ENCODE measurements at places on chromosomes 2 and 18.

GRCh38 chr2:8575038-8575833, 106.6 kb upstream of the ID2 start:
- H3K36me3 ChIP-seq = no peaks in the 10 kb centered on the region
- DNase-seq = peak; percentile 60
- H3K27ac ChIP-seq = no peak overlapping the region
- peak overlapping the region; percentile 29 for H3K4me3 ChIP-seq

DNA sequence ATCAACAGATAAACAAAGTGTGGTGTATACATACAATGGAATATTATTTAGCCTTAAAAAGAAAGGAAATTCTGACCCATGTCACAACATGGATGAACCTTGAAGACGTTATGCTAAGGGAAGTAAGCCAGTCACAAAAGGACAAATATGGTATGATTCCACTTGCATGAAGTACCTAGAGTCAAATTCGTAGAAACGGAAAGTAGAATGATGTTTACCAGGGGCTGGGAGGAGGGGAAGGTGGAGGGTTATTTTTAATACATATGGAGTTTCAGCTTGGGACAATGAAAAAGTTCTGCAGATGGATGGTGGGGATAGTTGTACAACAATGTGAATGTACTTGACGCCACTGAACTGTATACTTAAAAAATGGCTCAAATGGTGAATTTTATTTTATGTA, 3.3 kb upstream of the DES start:
- no peaks in the 10 kb centered on the region for H3K4me1 ChIP-seq
- no peak overlapping the region for H3K27ac ChIP-seq
- H3K27me3 ChIP-seq = no peaks in the 10 kb centered on the region
- no peak for DNase-seq

GRCh38 chr2:12326449-12327190, 390.1 kb upstream of the TRIB2 start:
- H3K27me3 ChIP-seq = no peaks in the 10 kb centered on the region
- no peak overlapping the region for H3K4me3 ChIP-seq
- no peaks in the 10 kb centered on the region for H3K4me1 ChIP-seq
- no peaks in the 10 kb centered on the region for H3K36me3 ChIP-seq
- DNase-seq = no peak

DNA sequence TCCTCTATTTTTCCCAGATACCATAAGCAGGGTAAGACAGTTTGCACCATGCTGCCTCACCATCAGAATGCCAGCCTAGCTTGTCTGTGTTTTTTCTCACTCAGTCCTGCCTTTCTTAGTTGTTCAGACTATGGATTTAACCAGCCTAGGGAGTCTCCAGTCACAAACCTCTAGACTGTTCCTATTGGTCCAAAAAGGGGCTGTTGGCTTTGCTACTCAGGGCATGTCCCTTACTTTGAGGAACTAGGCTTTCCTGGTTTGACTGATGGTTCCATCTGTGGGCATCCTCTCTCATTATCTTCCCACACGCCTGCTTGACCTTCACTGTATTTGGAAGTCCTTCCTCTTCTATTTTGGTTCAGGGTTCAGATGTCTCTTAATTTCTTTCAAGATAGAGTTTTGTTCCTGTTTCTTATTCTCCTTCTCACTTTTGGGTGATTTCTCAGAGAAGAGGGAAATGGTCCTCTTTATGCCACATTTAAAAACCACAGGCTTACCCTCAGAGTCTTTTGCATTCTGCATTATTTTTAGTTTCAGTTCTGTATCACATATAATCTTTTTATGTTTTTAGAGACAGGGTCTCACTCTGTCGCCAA, 31.3 kb upstream of the TMEM131 start:
- H3K4me1 ChIP-seq = peaks cover 20% of the 10 kb centered on the region
- no peaks in the 10 kb centered on the region for H3K36me3 ChIP-seq
- no peak for DNase-seq
- H3K27ac ChIP-seq = no peak overlapping the region
- H3K27me3 ChIP-seq = no peaks in the 10 kb centered on the region

GRCh38 chr2:238939521-238940403, 91.9 kb downstream of the TWIST2 start:
- no peaks in the 10 kb centered on the region for H3K27me3 ChIP-seq
- H3K4me3 ChIP-seq = no peak overlapping the region
- H3K36me3 ChIP-seq = no peaks in the 10 kb centered on the region
- no peak overlapping the region for H3K27ac ChIP-seq
- DNase-seq = no peak
- H3K4me1 ChIP-seq = no peaks in the 10 kb centered on the region

DNA sequence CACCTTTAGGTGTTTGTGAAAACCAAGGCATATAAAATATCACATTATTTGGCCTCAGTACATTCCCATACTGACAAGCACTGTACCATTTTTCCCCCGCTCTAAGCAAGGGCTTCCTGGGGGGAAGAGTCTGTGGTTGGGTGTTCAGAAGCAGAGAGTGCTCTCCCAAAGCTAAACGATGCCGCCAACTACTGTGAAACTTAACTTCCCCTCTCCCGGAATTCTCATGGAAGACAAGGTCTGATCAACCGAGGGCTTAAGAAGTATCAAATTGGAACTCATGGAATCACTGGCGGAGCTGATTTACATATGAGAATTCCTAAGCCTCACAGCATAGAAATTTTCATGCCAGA, 433 bp upstream of the MFF start:
- H3K36me3 ChIP-seq = no peaks in the 10 kb centered on the region
- H3K27ac ChIP-seq = peak overlapping the region; percentile 84
- no peak for DNase-seq
- no peaks in the 10 kb centered on the region for H3K27me3 ChIP-seq

DNA sequence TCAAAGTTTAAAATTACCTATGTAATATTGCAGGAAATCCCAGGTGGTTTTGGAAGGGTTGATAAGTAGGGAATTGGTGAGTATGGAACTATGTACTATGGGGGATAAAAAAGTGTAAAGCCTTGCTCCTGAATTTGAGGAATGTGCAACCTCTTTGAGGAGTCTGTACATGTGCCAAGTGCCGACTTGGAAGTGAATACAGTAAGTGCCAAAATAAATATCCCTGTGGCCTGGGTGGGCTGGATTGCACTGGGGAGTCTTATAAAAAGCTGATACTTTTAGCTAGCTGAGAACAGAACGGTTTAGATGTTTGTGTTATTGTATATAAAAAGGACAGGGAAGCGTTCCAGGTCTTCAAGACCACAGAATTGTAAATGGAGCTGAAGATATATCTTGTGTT, 317.1 kb upstream of the LRRTM1 start:
- H3K36me3 ChIP-seq = no peaks in the 10 kb centered on the region
- DNase-seq = no peak
- no peaks in the 10 kb centered on the region for H3K4me1 ChIP-seq
- no peak overlapping the region for H3K4me3 ChIP-seq
- H3K27ac ChIP-seq = no peak overlapping the region

- H3K4me3 ChIP-seq = no peak overlapping the region
- H3K36me3 ChIP-seq = no peaks in the 10 kb centered on the region
- DNase-seq = no peak
Measured at GRCh38 chr2:20421336-20421987, 25.4 kb upstream of the RHOB start.

DNA sequence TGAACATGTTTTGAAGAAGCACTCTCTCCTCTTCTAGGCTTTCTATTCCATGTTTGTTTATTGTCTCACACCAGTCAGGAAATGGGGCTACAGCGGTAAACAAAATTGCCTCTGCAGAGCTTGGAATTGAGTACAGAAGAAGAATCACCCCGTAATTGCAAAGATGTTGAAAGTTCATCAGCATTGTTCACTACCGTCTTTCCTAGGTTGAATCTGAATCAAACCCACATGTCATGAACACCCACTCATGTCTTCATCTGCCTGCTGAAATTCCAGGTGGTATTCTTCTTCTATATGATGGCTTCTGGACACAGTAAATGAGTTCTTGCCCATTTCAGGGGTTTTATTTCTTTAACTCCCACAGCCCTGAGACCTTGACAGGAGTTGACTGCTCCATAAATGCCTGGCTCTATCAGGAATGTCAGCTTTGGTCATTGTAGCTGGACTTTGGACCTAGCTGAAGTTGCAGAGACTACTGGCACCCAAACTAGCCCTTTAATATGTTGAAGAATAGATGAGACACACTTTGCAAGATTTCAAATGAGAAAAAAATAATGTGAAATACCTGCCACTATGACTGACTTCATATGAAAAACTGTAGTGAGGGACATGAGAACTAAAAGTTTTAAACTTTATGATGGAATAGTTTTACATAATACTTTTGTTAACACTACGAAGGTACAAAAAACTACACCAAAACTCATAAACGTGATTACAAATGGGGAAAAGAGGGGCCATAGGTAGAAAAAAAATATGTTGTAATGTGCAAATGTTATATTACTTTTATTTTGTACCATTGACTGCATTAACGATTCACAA, 1235.3 kb upstream of the ZEB2 start:
- H3K27me3 ChIP-seq = no peaks in the 10 kb centered on the region
- H3K4me1 ChIP-seq = no peaks in the 10 kb centered on the region
- H3K27ac ChIP-seq = no peak overlapping the region
- no peak overlapping the region for H3K4me3 ChIP-seq
- DNase-seq = no peak
- H3K36me3 ChIP-seq = no peaks in the 10 kb centered on the region

DNA sequence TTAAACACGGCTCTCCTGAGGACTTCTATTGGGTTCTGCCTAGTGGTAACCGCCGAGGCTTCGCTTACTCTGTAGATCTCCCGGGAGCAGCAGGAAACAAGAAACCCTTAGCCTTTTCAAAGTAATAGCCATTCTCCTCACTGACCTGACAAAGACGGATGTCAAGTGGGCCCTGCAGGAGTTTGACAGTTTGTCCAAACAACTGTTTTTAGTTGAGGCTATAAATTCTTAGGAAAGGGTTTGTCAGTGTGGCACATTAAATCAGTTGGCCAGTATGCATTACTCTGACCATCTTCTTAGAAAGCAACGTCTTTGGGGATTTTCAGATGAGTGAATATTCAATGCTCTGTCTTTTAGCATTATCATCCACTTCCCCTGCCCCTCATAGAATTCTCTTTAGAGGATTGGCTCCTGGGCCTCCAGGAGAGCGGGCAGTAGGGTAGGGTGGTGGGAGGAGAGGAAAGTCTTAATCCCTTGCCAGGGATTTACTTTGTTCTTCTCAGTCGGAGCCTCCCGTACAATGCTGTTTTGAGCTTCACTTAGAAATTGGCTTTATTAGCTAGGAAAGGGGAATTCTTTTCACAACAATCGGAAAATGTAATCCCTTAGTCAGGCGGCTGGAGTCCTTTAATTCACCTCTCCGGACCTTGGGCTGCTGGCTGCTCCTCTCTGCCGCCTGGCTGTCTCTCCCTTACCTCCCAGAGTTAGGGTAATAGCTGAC, 13.3 kb upstream of the C18orf32 start:
- H3K27me3 ChIP-seq = no peaks in the 10 kb centered on the region
- no peak overlapping the region for H3K27ac ChIP-seq
- H3K4me3 ChIP-seq = no peak overlapping the region
- no peaks in the 10 kb centered on the region for H3K36me3 ChIP-seq
- no peaks in the 10 kb centered on the region for H3K4me1 ChIP-seq

DNA sequence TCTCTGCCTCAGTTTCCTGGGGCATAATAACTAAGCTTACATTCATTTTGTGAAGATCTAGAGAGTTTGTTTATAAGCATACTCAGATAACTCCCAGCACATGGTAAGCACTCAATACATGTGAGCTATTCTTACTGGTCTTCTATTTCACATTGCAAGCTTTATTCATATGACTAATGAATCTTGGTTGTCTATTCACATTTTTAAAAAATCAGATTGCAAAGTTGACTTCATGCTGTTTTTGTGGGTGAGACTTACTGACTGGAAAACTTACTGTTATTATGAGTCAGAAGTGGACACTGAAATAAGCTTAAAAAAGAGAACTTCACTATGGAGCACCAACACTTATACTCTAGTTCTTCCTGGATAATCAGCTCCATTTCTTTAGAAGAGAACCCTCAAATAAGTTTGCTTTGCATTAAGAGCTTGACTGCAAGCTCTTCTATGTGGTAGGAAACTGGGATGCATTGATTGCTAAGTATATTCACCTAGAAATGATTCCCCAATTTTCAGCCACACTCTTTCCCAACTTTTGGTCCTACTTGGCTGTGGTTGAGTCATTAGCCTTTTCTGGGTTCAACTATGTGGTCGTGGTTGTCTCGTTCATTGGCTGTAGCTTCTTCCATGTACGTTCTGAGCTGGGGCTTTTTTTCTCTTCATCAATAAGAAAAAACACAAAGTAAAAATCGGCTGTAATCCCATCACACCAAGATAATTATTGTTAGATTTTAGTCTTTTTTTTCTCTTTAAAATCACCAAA, 29.5 kb upstream of the RBMS1 start:
- no peaks in the 10 kb centered on the region for H3K4me1 ChIP-seq
- DNase-seq = no peak
- no peaks in the 10 kb centered on the region for H3K36me3 ChIP-seq
- no peak overlapping the region for H3K27ac ChIP-seq

GRCh38 chr2:227341553-227341952, 16.5 kb downstream of the MFF start:
- H3K4me1 ChIP-seq = no peaks in the 10 kb centered on the region
- H3K36me3 ChIP-seq = peaks cover under 1% of the 10 kb centered on the region
- H3K27ac ChIP-seq = no peak overlapping the region
- no peak for DNase-seq
- H3K4me3 ChIP-seq = no peak overlapping the region
- H3K27me3 ChIP-seq = no peaks in the 10 kb centered on the region

GRCh38 chr18:11266781-11267480, 117.6 kb upstream of the PIEZO2 start:
- no peak for DNase-seq
- H3K4me1 ChIP-seq = no peaks in the 10 kb centered on the region
- no peak overlapping the region for H3K27ac ChIP-seq
- H3K27me3 ChIP-seq = no peaks in the 10 kb centered on the region
- H3K4me3 ChIP-seq = no peak overlapping the region
- H3K36me3 ChIP-seq = no peaks in the 10 kb centered on the region

DNA sequence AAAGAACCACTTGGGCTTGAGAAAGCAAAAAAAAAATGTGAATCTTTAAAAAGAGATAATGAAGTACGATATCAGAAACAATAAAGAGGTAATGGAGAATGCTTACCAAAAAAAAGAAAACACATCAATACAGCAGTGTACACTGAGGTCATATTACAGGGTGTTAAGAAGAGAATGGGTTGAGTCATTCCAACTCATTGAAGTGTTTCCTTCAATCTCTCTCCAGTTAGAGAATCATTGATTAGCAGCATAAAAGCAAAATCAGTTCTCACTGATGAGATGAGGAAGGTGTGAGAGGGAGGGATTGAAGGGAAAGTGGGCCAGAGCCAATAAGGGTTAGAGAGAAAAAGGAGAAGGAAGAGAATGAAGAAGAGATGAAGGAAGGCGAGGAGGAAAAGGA, 43.9 kb upstream of the SGPP2 start:
- DNase-seq = no peak
- no peaks in the 10 kb centered on the region for H3K36me3 ChIP-seq
- no peak overlapping the region for H3K4me3 ChIP-seq
- no peaks in the 10 kb centered on the region for H3K4me1 ChIP-seq
- H3K27me3 ChIP-seq = no peaks in the 10 kb centered on the region
- H3K27ac ChIP-seq = no peak overlapping the region

- no peak overlapping the region for H3K4me3 ChIP-seq
- no peak overlapping the region for H3K27ac ChIP-seq
- H3K36me3 ChIP-seq = no peaks in the 10 kb centered on the region
- H3K4me1 ChIP-seq = no peaks in the 10 kb centered on the region
Measured at GRCh38 chr2:21544392-21544791, 420.6 kb downstream of the TDRD15 start.
